Stimulated activated CD8-positive, alpha-beta memory T cell treated with anti-CD3 and anti-CD28 coated beads, Interleukin-7, amount 100 ng/mL, for 48 hours (primary cell): ENCODE measurements at places on chromosomes 2 and 18.

GRCh38 chr2:24466871-24467870 lies 23.9 kb upstream of the NCOA1 start:
- no peak for DNase-seq

DNA sequence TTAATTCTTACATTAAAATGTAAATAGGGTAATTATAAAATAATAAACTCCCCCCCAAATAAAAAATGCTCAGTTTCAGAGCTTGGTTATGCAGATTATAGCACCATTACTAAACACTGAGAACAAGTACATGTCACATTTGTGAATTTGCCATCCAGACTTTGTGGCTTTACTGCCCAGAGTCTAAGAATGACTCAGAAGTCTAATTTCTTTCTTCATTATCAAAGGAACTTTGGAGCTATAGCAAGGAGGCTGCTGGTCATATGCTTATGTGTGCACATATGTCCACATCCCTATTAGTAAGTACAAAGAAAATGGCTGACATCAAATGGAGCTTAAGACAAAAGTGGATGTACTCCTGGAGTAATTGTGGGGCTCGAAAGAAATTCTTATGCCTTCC lies 248.5 kb upstream of the SESTD1 start:
- no peak for DNase-seq

DNA sequence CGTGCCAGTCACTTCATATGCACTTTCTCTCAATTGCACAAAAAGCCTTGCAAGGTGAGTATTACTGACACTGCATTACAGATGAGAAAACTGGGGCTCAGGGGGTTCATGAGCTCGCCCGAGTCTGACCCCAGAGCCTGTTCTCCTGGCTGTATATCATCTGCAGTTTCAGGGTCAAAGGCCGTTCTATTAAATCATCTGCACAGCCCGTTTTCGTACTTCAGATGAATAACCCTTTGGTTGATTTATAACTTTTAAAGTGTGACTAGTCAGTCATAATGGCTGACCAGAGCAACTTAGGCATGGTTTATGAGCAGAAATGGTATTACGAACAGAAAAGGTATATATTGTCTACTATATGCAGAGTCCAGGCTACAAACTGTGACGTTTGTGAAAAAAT lies 35.3 kb upstream of the NPAS2 start:
- DNase-seq: no peak

DNA sequence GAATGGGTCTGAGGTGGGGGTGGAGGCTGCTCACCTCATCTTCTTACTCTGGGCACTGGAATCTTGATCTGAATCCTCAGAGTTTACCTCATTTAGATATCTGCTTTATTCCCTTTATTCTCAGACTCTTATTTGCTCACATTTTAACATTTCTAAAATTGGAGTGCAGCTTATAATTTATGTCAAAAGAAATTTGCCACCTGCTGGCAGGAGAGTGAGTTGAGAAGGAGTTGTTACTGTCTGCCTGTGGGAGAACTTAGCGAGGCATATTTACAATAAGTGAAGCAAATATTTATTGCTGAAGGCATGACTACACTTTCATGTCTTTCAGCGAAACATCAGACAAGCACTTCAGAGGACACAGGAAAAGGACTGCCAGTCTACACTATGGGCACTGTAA lies 16.4 kb upstream of the KIAA2012 start:
- no peak for DNase-seq

GRCh38 chr18:35610724-35611123 lies 29.2 kb downstream of the GALNT1 start:
- DNase-seq: no peak

DNA sequence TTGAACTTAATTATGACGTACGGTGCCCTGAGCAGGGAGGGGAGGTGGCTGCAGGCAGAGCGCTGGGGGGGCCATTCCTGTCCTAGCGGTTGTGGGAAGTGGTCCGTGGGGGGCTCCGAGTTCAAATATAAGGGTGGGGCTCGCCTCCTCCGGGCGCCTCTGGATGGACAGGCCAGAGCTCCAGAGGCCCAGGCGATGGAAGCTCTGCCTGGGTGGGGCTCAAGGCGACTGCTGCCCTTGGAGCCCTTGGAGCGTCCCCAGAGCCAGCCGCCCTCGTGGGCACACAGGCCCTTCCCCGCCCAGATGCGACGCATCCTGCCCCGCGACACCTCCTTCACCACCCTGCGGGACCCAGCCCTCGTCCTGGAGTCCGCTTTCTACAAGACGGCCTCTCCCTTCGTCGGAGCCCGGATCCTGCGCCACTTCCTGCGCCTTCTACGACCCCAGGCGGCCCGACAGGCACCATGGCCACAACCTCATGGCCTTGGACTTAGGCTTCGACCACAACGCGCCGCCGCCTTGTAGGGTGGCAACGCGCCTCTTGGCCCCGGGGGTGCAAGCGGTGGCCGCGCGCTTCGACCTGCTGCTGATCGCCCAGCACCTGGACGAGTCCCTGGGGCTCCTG lies 10.5 kb downstream of the AQP12B start:
- DNase-seq: no peak

DNA sequence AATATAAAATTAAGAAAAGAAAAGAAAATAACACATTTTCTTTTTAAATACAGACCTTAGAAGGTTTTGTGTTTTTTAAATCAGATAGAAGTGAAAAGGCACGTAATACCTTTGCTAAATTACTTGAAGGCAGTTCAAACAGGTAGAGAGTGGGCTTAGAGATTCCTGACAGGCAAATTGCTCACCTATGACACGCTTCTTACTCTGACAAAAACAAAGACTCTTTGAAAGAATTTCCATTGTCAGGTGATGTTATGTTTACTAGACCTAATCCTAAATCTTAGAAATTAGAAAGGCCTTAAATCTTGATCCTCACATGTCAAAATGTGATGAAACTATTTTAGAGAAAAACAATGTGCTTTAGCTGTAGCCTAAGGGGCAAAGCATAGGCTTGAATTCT lies 522.9 kb downstream of the SOX11 start:
- no peak for DNase-seq

GRCh38 chr2:164178835-164179465 lies 442.3 kb downstream of the GRB14 start:
- DNase-seq: no peak

- no peak for DNase-seq
Observed at GRCh38 chr2:85951351-85952067, 62.7 kb upstream of the ST3GAL5 start.

DNA sequence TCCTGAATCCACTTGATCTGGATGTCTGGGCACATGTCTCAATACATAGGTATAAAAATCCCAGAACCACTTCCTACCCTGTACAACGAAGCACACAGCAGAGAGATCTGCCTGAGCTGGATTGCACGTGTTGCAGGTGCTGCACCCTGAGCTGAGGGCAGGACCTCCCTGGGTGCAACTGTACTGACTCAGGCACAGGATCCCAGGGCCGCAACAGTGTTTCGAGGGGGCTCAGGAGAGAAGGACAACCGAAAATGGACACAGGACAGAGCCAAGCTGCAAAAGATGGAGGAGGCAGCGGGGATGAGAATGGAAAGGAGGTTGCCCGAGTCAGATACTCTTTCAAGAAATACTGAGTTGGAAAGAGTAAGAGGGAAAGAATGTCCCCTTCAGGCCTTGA lies 354.1 kb downstream of the EIPR1 start:
- DNase-seq: no peak

DNA sequence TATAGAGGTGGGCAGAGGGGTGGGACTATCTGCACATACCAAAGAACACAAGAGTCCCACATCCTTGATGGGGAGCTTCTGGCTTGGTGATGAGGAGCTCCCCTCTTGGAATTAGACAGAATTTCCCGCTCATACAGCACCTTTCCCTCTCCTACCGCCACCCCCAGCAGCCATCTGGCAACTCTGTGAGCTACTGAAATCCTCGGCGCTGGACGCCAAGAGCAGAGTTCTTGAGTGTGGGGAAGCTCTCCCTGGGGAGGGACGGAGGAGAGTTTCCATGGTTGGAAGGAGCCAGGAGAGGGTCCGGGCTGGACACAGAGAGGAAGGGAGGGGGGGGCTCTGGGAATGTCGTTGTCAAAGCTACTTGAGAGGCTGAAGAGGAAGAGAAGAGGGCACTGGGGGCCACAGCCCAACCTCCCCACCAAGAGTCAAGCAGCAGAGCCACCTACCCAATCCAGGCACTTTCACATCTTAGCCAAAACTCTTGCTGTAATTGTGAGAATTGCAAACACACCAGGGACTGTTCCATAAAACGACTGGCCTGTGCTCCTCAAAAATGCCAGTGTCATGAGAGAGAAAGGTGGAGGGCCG lies 89.4 kb upstream of the MCFD2 start:
- DNase-seq: no peak

DNA sequence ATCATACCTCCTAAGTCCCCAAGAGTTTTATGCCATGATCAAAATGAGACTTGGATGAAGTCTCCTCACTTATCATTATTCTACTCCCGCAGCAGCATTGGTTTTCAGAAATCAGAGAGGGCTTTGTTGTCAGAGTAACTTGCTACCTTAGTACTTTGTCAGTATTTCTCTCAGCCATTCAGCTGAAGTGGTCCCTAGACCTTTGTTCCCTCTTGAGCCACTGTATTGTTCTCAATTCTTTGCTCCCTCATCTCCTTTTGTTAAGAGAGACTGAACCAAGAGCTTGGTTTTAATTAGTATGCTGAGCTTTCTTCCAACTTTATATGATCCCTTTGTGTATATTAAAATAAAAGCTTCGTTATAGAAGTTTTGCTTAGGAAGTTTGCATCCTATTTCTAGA lies 133.4 kb downstream of the DOCK10 start:
- DNase-seq: no peak

GRCh38 chr2:214382229-214382628 lies 28.6 kb upstream of the VWC2L start:
- no peak for DNase-seq
